Ovary (tissue), 10 donors: ENCODE measurements at places on chromosomes 12 and 14.
A peak's percentile ranks its signal among the peaks of the same experiment; 100 is the strongest.

GRCh38 chr14:24389226-24389848 is 9.5 kb upstream of the NYNRIN start:
- no peak overlapping the region for H3K27ac ChIP-seq
- peaks cover 2% of the 10 kb centered on the region for H3K4me1 ChIP-seq
- peak; percentile 26 for DNase-seq

GRCh38 chr14:85002846-85003245 is 527.1 kb upstream of the FLRT2 start:
- no peak overlapping the region for H3K4me3 ChIP-seq
- no peaks in the 10 kb centered on the region for H3K36me3 ChIP-seq
- DNase-seq, result no peak
- H3K4me1 ChIP-seq, result no peaks in the 10 kb centered on the region

GRCh38 chr14:83873669-83874068 is 1656.3 kb upstream of the FLRT2 start:
- H3K4me1 ChIP-seq, result peaks cover 3% of the 10 kb centered on the region

DNA sequence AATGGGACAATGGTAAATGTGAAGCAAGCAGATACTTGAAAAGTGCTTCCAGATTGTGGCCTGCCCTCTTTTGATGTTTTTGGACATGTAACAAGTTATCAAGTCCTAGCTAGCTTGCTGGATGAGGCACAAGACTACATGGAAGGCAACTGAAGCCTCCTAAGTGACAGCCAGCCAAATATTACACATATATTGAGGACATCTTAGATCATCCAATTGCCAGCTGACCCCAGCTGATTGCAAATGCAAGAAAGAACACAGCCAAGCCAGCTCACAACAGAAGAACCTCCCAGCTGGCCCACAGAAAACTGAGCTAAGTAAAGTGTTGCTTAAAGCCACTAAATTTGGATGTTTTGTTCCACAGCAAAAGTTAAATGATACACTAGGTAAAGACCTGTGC is 156.9 kb downstream of the SRGAP1 start:
- H3K27me3 ChIP-seq, result no peaks in the 10 kb centered on the region
- no peak for DNase-seq
- no peak overlapping the region for H3K27ac ChIP-seq
- no peaks in the 10 kb centered on the region for H3K4me1 ChIP-seq

DNA sequence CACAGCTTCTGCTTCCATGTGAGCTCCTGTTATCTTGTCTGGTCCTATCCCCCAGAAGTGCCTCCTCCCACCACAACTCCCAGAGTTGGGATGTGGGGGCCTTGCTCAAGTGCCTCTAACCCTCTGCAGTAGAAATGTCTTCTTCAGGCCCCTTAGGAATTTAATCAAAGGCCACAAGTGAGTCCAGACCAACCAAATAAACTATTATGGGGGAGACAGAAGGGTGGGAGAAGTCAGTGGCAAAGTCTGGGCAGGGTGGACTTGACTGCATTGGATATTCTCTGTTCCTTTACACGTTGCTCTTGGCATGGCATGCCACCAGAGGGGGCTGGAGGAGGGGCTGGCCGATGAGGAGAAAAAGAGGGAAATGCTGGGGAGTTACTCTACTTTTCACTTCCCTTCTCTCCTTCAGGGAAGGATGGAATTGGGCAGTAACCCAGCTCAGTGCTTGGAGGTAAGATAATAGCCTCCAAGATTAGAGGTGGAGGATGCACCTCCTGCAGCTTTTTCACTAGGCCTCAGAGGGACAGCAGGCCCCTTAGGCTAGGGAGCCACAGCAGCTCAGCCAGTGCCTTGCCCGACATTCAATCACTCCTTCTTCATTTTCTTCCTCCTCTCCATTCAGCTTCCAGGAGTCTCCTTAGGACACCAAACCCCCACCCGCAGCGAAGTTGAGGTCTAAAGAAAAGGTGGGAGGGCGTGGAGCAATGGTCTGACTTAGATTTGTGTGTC is 1.2 kb upstream of the AP1G2 start:
- no peak overlapping the region for H3K4me3 ChIP-seq
- H3K36me3 ChIP-seq, result no peaks in the 10 kb centered on the region
- H3K4me1 ChIP-seq, result no peaks in the 10 kb centered on the region
- DNase-seq, result peak; percentile 48

GRCh38 chr12:90984114-90984513 is 20.7 kb downstream of the EPYC start:
- no peaks in the 10 kb centered on the region for H3K27me3 ChIP-seq
- H3K4me1 ChIP-seq, result peaks cover 2% of the 10 kb centered on the region
- no peak for DNase-seq
- H3K4me3 ChIP-seq, result no peak overlapping the region
